ENCODE measurements at places on chromosomes 5 and 9.

- DNase-seq: no peak
Measured at GRCh38 chr5:158811921-158812320, 287.8 kb downstream of the EBF1 start.

DNA sequence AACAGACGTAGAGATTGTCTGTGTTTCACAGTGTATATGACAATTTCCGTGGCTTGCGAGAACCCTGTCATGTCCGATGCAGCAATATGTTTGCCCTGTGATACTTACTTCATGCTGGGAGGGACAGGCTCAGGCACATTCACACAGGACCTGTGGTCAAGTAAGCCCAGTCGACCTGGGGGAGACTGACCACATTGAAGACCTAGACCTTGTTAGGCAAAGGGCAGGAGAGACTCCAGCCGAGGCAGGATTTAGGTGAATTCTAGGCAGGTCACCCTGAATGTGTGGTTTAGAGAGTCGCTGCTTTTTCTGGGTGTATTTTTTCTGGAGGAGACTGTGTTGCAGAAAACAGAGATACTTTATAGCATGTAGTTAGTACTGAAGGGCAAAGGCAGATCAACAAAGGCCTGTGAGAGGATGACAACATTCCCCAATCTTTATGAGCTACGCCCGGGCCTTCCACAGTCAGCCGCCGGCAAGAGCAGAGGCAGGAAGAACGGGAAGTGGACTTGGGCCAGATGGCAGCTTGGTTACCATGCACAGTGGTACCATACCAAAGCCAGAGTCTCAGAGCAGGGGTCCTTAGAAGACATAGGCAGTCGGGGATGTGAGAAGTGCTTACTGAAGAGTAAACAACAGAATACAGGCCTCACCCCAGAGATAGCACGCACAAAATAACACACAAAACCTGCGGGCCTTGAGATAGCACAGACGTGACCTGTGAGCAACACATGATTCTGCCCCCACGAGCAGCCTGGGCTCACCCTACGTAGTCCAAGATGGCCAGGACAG is 220.7 kb downstream of the CACNA1B start:
- DNase-seq: no peak

DNA sequence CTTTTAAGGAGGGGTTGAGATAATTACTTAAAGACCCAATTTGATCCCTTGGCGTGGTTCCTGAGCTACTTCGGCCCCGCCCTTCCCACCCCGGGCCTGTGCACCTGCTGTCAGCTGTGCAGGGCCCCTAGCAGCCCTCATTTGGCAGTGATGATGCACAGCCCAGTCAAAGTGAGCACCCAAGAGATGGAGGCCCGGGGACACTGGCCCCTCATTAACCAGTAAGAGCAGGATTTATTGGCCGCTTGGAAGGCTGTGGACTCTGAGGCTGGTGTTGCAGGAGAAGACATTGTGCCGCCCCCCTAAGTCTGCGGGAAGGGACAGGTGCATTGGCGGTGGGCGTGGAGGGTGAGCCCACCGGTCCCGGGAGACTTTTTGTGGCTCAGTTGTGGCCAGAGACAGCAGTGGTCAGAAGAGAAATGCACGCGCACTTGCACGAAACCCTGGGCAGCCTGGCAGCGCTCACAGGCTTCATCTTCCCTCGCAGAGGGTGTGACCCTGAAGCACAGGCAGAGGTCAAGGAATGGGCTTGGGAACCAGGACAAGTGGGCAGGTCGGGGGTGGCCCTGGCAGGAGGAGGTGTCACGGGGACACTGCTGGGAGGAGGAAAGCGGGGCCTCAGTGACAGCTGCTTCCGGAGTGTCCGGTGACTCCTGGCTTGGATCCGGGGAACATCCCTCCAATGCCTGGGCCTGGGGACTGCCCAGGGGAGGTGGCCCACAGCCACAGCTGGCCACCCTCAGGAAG is 74.0 kb upstream of the RXRA start:
- no peak for DNase-seq

DNA sequence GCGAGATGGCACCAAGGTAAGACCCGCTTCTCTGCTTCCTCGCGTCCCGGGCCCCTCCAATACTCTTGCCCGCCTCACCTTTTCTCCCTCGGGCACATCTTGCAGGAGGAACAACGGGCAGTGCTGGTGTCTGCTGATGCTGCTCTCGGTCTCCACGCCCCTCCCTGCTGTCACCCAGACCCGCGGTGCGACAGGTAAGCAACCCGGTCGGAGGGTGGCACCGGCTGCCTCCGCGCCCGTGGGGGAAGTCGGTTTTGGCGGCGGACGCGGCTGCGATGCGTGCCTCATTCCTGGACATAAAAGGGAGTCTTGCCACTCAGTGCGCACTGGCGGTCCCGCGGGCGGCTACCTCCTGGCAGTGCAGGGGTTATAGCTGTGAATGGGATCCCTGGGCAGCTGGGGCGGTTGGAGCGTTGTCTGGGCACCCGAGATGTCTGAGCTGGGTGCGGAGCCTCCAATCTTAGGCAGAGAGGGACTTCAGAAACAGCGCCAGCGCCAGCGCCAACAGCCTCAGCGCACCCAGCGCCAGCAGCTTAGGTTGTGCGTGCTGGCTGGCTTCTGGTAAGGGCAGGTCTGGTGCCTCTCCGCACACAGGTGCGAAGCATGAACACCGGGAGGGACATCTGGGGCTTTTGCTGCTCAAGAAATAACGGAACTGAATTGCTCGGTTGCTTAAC is 488 bp downstream of the COL15A1 start:
- DNase-seq: no peak

GRCh38 chr9:73073337-73074175 is 78.1 kb upstream of the ANXA1 start:
- no peak for DNase-seq

DNA sequence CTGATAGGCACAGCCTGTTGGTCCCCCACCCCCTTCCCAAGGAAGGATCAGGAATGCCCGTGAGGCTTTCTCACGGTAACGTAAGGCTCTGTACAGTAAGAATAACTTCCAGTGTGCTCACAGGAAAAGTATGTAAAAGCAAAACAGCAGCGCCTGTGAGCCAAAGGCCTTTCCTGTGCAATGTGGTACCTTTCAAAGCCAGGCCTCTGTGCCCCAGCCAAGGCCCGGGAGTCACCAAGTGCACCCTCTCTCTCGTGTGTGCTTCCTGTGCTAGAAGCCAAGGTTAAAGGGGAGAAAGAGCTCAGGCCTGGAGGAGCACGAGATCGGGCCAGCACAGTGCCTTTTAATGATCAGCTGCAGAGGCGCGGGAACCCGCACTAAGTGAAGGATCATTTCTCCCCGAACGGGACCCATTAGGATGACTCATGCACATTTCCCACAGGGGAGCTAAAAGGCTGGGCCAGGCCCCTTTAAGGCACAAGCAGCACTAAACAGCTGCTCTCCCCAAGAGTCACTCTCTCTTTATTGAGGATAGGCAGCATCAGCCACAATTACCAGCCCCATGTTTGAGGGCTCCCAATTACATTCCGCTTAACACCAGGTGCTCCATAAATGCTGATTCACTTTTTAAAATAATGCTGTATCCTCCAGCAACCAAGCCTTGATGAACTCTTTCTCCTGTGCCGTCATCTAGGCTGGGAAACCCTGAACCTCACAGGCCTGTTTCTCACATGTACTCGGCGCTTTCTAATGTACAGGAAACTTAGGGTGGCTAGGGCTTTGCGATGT is 42.8 kb downstream of the SHB start:
- DNase-seq: peak; percentile 63

- DNase-seq: peak; percentile 22
Measured at GRCh38 chr9:78038620-78039300, 7.1 kb upstream of the GNAQ start.

DNA sequence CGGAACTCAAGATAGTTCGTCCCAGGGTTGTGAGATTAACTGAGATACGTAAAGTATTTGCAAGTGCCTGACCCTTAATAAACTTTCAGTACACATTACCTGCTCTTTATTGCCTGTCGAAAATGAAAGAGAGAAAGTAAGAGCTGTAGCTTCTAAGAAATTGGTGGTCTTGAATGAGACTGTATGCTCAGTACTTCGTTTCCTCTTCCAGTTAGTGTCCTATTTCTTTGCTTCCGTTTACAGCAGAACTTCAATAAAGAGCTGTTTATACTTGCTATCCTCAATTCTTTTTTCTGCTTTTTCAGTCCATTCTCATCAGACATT is 534 bp downstream of the SRFBP1 start:
- DNase-seq: peak; percentile 42

- DNase-seq: peak; percentile 30
Measured at GRCh38 chr5:83368319-83368718, 103.2 kb upstream of the VCAN start.

DNA sequence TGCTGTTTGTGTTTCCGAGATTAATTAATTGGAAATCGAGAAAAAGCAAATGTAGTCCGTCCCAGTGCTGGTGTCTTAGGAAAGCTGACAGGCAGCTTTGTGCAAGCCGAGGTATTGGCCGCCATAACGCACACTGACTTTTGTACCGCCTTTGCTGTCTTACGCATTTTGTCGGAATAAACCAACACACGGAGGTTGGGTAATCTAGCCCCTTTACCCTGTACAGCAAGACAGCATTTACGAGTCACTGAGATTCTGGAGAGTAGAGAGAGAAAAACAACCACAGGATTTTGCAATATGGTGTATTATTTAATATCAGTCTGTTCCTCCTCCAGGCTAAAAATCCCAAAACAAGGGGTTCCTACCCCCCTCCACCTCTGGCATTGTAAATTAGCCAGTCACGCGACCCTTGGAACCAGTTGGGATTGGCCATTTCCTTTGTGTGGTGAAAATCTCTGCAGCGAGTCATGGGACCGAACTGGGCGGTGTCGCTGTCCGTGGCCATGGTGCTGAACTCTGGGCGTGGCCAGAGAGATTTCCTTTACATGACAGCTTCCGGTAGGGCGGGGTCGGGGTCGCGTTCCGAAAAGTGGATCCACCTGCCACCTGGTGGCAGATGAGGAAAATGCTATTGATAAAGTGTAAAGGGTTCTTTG is 10.3 kb upstream of the PCDHB1 start:
- DNase-seq: peak; percentile 80

DNA sequence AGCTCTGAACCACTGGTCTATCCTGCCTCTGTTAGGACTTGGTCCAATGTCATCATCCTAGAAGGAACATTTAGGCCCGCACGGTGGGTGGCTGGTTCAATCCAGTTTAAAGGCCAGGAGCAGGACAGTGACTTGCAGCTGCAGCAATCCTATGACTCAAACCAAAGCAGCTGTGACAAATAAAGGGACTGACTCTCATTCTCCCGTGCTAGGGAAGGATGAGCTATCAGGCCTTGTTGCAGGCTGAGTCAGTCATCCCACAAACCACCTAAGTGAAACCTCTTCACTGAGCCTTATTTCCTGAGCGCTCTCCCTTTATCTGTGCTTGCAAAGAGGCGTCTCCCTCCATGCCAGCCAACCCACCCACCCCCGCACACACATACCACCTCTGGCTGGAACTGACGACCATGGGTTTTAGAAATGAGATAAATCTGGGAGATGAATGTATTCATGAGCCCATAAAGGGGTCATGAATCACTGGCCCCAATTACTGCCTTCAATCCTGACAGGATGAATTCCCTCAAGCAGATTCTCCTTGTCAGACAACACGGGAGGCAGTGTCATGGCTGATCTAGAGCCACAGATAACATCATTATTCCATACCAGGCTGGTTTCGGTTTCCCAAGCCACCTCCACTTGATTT is 93.4 kb downstream of the KCNIP1 start:
- peak; percentile 64 for DNase-seq

DNA sequence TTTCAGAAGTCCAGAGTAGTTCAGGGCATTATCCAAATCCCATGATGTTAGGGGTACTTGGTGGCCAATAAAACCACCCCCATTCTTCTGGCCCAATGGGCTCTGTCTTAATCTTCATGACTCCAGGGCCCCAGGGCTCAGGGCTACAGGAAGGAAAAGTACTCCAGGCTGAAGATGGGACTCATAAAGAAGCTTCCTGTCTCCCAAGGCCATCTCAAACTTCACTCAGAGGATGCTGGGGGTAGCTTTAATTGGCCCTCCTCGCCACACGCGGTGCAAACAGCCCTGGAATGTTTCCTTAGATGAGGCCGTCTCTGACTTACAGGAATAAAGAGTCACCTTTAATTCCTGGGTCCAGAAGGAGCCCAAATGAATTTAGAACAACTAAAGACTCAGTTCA is 52.3 kb downstream of the BOD1 start:
- no peak for DNase-seq

DNA sequence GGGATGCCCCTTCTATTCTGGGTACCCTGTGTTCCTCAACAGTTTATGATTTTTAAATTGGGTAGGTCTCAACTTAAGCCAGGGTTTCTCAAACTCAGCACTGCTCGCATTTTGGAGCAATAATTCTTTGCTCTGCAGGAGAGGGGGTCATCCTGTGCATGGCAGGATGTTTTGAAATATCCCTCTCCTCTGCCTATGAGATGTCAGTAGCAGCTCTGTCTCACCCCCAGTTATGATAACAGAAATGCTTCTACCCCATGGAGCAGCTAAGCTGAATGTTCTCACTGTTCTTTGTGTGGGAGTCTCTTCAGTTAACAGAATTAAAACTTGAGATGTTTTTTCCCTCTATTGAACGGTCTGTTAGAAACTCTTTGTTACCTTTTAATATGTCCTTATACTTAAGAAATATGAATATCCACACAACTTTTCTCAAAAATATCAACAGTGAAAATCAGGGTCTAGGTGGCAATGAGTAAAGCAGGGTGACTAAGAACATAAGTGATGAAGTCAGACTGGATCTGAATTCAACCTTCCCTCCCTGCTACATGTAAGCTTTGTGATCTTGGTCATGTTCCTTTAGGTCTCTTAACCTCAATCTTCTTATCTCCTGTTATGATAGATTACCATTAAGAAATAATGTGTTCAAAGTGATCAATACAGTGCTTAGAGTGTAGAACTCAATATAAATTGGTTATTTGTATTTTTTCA is 89.0 kb downstream of the CAMK4 start:
- DNase-seq: no peak
